ENCODE measurements at places on chromosomes 16 and 17.
A peak's percentile ranks its signal among the peaks of the same experiment; 100 is the strongest.

- DNase-seq, result no peak
Observed at GRCh38 chr17:55996826-55997225, 156.4 kb upstream of the ANKFN1 start.

- no peak for DNase-seq
Observed at GRCh38 chr17:8206536-8206935, 3.8 kb downstream of the AURKB start.

- no peak for DNase-seq
Observed at GRCh38 chr17:79789943-79790804, 6.7 kb downstream of the CBX8 start.

GRCh38 chr17:64632194-64632593 is 29.9 kb downstream of the SMURF2 start:
- DNase-seq, result no peak

- no peak for DNase-seq
Observed at GRCh38 chr16:72091217-72091616, 2.2 kb downstream of the TXNL4B start.

DNA sequence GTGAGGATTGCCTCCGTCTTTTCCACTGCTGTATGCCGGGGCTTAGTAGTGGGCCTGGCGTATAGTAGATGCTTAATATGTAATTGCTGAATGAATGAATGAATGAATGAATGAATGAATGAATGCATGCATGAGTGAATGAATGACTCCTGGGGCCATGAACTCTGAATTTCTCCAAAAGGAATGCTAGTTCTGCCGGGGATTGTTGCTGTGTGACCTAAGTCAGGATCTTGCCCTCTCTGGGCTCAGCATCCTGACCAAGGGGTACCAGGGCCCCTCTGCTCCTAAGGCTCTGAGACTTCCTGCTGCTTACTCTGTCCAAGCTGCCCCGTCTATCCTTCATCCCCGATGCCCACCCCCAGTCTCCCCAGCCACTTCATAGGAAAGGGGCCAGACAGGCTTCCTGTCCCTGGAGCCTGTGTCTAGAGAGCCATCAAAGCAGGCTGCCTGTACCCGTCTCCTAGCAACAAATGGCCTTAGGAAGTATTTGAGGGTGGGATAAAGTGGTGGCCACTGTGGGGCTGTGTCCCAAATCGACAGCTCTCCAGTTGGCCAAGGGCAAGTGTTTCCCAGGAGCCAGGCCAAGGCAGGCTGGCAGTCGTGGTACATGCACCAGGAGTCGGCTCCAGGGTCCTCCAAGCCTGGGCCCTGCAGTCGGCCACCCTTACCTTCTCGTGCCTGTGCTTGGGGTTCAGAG is 11.6 kb upstream of the MPRIP start:
- DNase-seq, result no peak

DNA sequence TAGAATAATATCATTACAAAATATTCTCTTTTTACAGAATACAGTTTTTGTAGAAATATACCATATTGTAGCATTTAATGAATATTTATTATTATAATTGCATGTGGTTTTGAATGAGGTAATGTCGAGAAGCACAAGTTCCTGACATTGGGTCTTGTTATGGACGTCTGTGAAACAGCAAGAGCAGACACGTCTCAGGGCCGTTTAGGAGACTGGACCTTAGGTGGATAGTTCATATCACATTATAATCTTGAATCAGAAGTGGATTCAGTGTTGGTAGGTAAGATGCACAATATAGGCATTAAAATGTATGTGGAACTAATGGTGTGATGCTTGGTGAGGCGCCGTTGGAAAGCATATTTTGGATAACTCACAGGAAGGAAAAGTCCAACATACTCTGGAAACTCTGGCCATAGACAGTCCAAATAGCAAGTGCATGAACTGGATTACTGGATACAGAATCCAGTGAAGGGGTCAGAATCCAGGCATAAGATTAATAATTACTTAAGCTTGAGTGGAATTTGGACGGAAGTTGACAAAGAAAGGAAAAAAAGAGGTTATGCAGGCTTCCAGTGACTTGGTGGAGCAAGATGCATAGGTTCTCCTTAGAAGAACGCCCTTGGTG is 17.2 kb downstream of the ABCA8 start:
- no peak for DNase-seq

DNA sequence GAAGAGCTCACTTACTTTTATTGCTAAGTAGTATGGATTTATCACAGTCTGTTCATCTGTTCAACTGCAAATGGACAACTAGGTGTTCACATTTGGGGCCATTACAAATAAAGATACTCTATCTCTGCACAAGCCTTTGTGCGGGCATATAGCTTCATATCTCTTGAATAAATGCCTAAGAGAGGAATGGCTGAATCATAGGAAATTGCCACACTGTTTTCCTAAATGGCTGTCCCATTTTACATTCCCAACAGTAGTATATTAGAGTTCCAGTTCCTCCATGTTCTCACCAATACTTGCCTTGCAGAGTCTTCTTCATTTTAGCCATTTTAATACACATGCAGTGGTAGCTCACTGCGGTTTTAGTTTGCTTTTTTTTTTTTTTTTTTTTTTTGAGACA is 20.5 kb downstream of the NSMCE1 start:
- no peak for DNase-seq

DNA sequence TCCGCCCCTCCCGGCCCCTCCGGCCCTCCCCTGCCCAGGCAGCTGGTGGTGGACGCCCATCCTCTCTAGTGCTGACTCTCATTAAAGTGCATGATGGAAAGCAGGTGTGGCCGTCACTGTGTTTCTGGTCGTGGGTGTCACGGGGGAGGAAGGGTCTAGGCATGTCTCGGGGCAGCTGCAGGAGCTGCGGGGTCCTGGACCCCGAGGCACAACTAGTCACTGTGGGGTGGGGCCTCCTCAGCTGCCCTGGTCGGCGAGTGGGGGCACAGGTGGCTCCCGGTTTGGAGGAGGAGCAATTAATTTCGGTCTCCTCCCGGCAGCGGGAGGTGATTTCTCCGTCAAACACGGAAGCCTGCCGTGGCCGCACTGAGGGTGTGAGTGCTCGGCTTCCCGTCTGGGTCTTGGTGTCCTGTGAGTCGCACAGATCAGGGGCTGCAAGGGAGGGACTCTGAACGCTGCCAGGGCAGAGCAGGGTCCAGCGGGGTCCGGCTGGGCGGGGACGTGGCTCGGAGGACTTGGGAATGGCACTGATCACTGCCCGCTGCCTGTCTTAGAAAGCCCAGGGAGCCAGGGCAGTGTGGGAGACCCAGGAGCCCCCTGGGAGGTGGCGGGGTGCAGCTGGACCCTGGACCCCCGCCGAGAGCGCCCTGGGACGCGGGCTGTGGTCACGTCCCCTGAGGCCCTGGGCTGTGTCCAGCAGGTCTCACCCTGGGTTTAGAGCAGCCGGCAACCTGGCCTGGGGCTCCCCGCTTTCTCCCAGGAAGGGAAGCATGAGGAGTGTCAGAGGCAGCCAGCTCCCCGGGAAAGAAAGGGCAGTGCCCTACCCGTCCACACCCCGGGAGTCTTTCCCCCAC is 3.3 kb downstream of the TPSD1 start:
- DNase-seq, result no peak

- no peak for DNase-seq
Observed at GRCh38 chr16:80463326-80463725, 77.5 kb upstream of the DYNLRB2 start.

- no peak for DNase-seq
Observed at GRCh38 chr16:56842133-56842532, 22.9 kb upstream of the SLC12A3 start.

GRCh38 chr16:8182761-8183160 is 407.6 kb downstream of the TMEM114 start:
- DNase-seq, result peak; percentile 33

- no peak for DNase-seq
Observed at GRCh38 chr17:79918581-79919163, 79.4 kb upstream of the CBX4 start.

- no peak for DNase-seq
Observed at GRCh38 chr17:14205992-14206461, 30.6 kb downstream of the CDRT15 start.

- DNase-seq, result no peak
Observed at GRCh38 chr17:9987779-9988585, 82.9 kb upstream of the RCVRN start.

DNA sequence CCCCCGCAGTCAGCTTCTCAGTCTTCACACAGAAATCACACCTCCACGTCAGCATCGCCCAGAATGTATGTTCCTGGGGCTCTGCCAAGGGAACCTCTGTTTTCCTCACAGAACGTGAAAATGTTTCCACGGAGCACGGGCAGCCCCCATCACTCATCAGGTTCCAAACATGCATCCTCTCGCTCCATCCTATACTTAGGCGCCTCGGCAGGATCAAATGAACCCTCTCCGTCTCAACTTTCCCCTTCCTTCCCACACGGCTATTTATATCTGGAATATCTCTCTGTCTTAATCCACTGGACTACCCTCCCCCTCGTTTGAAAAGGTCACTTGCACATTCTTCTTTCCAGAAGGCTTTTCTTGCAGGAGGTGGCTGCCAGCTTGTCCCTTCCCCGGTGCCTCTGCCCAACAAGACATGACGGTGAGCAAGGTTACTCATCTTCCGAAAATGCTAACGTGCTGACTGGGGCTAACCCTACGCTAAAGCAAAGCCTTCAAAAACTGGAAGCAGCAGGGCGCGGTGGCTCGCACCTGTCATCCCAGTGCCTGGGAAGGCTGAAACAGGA is 21.6 kb downstream of the NXN start:
- no peak for DNase-seq

DNA sequence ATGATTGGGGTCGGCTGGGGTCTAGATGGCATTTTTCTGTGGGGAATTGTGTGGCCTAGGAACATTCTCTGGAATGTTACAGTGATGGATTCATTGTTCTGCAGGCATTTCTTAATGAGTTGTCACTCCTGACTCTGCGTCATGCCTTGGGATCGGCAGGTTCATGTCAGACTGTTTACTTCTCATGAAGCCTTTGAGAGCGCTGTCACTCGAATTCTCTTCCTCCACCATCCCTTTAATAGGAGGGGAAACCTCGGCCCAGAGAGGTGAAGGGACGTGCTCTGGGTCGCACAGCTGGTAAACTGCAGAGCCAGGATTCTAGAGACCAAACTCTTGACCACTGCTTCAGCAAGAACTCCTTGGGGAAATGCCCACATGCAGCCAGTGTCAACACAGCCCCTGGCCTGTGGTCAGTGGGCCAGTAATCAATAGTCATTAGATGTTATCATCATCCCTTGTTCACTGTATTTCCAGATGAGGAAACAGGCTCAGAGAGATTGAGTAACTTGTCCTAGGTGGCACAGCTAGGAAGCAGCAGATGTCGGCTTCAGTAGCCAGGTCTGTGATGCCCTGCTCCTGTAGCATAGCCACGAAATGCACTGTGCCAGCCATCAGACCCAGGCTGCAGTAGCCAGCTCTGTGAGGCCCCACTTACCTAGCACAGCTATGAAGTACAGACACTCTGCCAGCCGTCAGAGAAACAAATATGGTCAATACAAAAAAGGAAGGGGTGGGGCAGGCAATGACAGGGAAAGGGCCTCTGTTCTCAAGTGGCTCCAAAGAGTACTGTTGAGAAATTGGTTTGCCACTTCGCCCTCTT is 259.0 kb downstream of the CPPED1 start:
- no peak for DNase-seq

GRCh38 chr16:30395992-30396585 is 869 bp downstream of the ZNF48 start:
- no peak for DNase-seq

DNA sequence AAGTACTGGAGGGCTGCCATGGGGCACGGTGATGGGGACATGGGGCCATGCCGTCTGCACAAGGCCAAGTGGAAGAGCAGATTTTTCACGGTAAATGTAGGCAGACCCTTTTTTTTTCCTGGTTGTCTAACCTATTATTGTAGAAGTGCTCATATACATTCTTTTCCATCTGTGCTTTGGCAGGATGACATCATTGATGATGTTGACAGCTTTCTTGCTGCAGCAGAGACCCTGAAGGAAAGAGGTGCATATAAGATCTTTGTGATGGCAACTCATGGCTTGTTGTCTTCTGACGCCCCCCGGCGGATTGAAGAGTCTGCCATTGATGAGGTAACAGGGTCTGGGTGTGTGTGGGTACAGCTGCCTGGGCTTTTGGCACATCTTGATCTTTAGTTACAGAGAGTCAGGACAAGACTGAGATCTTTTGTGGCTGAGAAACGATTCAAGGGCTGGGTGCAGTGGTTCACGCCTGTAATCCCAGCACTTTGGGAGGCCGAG is 23.3 kb upstream of the SLC5A10 start:
- no peak for DNase-seq

- no peak for DNase-seq
Observed at GRCh38 chr16:58128711-58129096, 477 bp downstream of the CFAP20 start.

DNA sequence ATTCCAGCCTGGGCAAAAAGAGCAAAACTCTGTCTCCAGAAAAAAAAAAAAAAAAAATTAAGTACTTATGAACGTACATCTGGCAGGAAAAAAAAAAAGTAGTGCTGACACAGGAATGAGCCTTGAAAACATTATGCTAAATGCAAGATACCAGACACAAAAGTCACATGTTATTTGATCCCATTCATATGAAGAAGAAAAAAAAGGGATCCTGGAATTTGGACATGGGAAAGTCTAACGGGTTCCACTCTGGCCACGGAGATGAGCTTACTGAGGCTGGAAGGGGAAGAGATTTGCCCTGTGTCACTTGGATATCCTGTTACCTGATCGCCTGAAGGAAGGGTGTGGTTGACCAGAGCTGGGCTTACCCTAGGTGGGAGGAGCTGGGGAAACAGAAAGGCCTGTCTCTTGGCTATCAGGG is 251.9 kb downstream of the PARN start:
- no peak for DNase-seq

GRCh38 chr16:61419791-61420190 is 616.4 kb downstream of the CDH8 start:
- no peak for DNase-seq

DNA sequence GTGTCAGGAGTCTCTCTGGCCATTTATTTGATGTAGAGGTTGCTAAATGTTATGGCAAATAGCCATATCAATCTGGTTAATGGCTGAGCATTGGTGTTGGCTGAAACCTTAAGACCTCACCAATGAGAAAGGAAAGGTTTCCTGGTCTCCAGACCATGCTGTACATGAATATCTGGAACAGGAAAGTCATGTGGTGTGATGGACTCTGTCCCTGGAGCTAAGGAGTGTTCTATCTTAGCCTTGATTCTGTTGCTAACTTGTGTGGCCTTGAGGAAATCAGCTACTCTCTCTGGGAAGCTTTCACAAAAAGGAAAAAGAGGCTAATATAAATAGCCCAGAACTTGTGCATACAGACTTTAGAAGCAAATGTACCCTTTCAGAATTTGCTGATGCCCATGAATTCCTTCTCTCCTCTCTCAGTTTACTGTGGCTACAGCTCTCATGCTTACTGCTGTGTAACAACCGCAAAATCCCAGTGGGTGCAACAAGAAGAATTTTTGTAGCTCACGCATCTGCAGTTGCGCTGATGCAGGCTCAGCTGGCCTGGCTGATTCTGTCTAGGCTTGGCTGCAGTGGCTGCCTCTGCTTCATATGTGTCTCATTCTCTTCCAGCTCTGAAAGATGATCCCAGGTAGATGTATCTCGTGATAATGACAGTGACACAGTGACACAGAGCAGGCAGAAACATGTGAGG is 287.5 kb downstream of the NPIPA8 start:
- no peak for DNase-seq

Measured in left renal cortex interstitium (tissue), 4 donors.